HuH-7 (cell line): ENCODE measurements at places on chromosomes 13 and 19.
A peak's percentile ranks its signal among the peaks of the same experiment; 100 is the strongest.

- no peak for DNase-seq
These were observed 42.8 kb downstream of the RNF6 start for GRCh38 chr13:26179344-26179743.

DNA sequence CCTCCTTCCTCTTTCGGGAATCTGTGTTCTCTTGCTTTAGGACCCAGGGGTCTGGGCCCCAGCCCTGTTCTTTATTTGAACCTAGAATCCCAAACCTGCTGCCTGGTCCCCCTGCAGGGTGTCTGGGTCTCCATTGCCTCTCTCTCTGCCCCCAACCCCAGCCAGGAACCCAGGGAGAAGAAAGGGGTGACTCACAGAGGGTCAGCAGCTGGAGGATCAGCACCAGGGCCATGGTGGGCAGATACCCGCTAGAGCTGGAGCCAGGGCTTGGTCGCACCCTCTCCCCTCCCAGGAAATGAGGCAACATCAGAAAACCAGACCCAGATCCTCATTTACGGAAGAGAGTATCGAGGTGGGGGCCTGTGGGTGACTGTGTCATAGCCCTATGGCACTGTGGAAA, at the start of gene OSCAR:
OSCAR (minus strand) TSS at position 243 of the 400 bp plus-strand sequence; CDS start at position 232, 11 bp downstream.
- DNase-seq: no peak

- no peak for DNase-seq
These were observed 371.4 kb downstream of the UQCRFS1 start for GRCh38 chr19:28841531-28841930.

- no peak for DNase-seq
These were observed 1.7 kb downstream of the FPR1 start for GRCh38 chr19:51749979-51750378.

- DNase-seq: no peak
These were observed 920.0 kb downstream of the UQCRFS1 start for GRCh38 chr19:28292822-28293500.

- DNase-seq: no peak
These were observed 125.0 kb downstream of the VWA8 start for GRCh38 chr13:41835871-41836270.

GRCh38 chr19:33194886-33195644, 935 bp downstream of the LRP3 start:
- DNase-seq: peak; percentile 66

DNA sequence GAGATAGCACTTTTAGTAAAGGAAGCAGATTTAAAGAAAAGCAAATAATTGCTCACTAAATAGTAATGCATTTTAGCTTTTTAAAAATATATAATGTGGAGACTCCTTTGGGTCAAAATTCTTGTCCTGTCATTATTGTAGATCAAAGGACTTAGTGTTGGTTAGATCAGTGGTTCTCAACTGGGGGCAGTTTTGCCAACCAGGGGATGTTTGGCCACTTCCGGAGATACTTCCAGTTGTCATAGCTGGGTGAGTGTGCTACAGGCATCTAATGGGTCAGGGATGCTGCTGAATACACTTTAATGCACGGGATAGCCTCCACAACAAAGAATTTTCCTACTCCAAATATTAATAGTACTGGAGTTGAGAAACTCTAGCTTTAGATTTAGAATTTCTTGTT, 126.8 kb downstream of the LMO7 start:
- DNase-seq: no peak

DNA sequence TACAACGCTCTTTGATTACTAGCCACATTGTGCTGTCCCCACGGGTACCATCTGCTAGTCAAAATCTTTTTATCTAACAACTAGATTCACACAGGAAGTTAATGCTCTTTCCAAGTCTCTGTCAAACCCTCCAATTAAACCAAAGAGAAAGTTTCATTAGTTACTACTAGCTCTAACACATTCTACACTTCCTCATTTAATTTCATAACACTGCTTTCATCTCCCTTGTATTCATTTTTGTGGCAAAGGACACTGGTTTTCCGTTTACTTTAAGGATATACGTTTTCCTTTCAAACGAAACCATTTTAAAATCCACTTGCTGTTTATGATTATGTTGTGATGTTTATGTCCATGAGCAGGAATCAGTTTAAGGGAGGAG, 5.3 kb downstream of the DYRK1B start:
- DNase-seq: no peak

GRCh38 chr13:51937320-51938290, 73.6 kb downstream of the ATP7B start:
- no peak for DNase-seq

- no peak for DNase-seq
These were observed 1.4 kb downstream of the UPF1 start for GRCh38 chr19:18833141-18833476.

- DNase-seq: no peak
These were observed 105.7 kb upstream of the SLC15A1 start for GRCh38 chr13:98858191-98858590.

GRCh38 chr19:54883228-54883627, 9.2 kb downstream of the FCAR start:
- DNase-seq: no peak

- no peak for DNase-seq
These were observed 6.8 kb downstream of the TOMM40 start for GRCh38 chr19:44897835-44898234.

- DNase-seq: no peak
These were observed 176.2 kb downstream of the FOXO1 start for GRCh38 chr13:40490086-40490758.

DNA sequence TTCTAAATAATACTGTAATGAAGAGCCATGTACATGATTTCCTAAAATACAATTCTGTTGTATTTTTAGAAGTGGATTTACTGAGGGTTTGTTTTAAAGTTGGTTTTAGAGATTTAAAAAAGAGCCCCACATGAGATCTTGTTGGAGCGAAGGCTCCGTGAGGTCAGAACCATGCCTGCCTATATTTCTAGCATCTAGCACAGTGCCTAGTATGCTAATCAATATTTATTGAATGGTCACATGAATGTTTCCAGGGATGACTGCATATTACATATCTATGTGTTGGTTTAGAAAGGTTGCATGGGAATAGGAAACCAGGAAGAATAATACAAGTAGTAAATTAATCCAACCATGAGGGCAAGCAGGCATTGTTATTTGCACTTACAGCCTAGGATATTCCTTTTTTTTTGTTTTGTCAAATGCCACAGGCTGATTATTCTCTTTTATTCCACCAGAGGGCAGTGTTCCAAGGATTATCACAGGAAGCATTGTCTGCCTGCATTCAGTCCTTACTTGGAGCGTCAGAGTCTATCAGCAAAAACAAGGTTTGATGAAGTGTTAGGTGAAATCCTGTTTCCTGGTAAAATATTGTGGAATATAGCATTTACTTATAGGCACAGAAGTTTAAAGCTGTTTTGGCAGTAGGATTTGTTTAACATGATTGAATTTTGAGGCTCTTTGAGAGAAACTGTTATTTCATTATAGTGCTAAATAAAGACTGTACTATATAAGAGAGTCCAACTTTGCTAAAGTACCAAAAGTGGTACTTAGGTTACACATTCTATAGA, 46.8 kb downstream of the COG3 start:
- peak; percentile 15 for DNase-seq

- DNase-seq: peak; percentile 94
These were observed 5.7 kb downstream of the ZNF574 start for GRCh38 chr19:42081584-42082203.

- DNase-seq: no peak
These were observed 2.5 kb downstream of the FTL start for GRCh38 chr19:48967346-48968178.

- DNase-seq: no peak
These were observed 423.7 kb upstream of the TSHZ3 start for GRCh38 chr19:31772915-31773314.

DNA sequence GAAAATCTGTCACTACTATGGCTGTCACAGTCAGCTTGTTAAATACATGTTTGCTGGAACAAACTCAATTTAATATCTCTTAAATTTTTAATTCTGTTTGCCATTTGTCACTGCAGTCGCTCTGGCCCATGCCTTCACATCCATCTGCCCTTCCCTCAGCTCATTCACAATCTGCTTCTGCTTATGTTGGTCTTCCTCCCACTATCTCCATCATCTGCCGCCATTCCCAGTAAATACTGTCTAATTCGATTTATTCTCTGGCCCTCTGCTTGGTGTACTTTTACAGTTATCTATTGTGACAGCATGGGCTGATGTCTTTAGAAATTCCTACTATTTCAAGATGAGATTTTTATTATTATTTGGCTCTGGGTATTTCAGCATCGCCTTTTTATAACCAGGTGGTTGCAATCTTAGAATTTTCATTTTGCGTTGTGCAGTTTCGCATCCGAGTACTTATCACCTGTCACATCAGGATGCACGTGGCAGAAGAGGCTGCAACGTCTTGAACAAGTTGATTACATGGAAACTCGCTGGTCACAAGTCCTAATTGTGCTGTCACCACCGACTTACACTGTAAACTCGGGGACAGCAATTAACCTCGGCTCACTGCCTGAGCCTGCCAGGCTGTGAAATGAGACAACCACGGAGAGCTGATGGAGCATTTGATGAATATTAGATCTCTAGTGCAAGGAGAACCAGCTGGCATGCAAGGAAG, 158.4 kb downstream of the MYO16 start:
- no peak for DNase-seq

GRCh38 chr19:27794494-27795042, 1418.4 kb downstream of the UQCRFS1 start:
- DNase-seq: peak; percentile 14

DNA sequence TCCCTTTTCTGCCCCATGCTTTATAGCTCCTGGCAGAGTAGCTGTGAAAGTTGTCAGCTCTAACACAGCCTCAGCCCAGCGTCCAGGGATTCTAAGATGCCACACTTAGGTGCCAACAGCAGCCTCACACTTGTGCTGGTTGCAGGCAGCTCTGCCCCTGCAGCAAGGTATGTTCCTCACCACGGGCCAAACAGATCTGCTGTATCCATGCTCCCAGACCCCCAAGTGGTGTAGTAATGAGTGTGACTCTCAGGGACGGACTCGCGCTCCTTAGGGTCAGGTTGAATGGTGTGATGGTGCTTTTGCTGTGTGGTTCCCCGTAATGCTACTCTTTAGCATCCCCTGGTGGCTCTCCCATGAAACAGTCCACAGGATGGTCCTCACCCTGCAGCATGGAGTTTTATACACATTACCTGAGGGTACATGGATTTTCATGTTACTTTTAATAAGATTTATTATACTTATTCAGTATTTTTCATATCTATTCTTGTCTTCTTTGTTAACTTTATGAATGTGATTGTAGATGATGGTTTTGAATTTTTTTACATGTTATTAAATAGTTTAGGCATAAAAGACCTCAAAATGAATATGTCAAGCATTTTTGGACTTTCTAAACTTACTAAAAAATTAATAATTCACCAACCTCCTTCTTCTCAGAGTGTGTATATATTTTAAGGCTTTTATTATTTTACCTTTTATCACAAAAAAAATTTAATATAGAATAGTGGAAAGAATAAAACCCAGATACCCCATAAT, 232.5 kb downstream of the SLC7A1 start:
- peak; percentile 80 for DNase-seq

DNA sequence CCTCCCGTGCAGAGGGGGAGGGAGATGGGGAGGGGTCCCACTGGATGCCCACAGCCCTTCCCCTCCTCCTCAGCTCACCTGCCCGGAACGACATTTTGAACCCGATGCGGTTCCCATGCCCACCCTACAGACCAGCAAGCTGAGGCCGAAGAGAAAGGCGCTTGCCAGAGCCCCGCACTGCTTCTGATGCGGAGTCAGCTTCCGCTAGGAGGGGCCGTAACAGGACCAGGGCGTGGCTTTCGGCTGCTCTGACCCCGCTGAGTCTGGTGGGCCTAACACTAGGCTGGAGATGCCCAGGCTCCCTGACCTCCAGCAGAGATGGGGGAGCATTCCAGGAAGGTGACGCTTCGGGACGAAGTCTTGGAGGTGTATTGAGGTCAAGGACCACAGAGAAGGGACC, 6.7 kb downstream of the ONECUT3 start:
- DNase-seq: no peak

DNA sequence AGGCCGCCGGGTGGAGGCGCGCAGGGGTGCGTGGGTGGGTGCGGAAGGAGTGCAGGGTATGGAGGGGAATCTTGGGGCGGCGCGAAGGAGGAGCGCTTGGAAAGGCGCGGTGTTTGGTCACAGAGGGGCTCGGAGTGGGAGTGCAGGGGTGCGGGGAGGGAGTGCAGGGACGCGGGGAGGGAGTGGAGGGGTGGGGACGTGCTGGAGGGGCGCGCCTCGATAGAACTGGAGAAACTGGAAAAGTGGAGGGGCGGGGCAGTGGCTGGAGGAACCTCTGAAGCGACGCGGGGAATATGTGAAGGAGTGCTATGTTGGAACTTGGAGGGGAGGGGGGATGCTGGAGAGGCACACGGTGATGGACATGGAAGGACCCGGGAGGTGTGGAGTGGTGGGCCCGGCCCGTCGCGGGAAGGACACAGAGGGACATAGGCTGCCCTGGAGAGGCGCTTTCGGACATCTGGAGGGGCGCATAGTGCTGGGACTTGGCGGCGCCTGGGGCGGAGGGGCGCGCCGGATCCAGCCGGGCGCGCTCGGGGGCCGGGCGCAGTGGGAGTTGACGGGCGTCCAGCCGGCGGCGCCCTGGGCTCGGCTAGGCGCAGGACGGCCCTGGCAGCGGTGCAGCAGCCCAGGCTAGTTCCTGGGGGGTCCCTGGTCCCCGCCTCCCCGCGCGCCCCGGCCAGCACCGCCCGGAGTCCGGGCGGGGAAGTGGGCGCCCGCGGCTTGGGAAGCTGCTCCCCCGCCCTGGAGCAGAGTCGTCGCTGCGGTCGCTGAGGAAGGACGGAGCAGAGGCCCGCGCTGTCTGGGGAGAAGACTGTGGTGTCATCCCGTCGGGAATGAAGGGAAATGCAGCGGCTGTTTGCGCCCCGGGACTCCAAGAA, 20.8 kb upstream of the SGCG start:
- no peak for DNase-seq

GRCh38 chr19:39507715-39508364, 7.1 kb upstream of the SELENOV start:
- no peak for DNase-seq

- no peak for DNase-seq
These were observed 63.1 kb downstream of the ZNF100 start for GRCh38 chr19:21704320-21704719.

GRCh38 chr19:45469945-45470761, 2.4 kb downstream of the FOSB start:
- DNase-seq: no peak

DNA sequence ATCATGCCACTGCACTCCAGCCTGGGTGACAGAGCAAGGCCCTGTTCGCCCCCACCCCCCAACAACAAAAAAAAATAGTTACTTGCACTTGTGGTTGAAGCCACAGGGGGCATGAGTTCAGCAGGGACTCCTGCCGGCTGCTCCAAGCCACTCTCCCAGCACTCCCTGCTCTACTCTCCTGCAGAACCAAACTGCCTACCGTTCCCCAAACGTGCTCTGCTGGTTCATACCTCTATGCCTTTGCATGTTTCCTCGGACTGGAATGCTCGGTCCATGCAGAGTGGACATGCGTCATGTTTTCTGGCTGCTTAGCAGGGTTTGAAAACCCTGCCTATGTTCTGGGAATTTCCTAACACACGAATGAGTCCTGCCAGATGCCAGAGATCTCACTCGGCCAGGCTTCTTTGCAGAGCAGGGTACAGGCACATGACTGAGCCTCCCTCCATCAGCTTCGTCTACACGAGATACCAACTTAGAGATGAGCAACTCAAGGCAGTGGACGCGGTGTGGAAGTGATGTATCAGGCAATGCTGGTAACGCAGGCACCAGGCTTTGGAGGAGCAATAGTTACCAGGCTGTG, 8.5 kb upstream of the SLC25A15 start:
- DNase-seq: peak; percentile 23

GRCh38 chr19:34596115-34596514, 80.8 kb downstream of the SCGB2B2 start:
- no peak for DNase-seq

- no peak for DNase-seq
These were observed 21.6 kb downstream of the MAST3 start for GRCh38 chr19:18119013-18119716.

- no peak for DNase-seq
These were observed 162.5 kb downstream of the LMO7 start for GRCh38 chr13:75798353-75799255.
